ENCODE measurements at places on chromosomes 2 and 18.

GRCh38 chr2:62801814-62802523 lies 96.5 kb downstream of the EHBP1 start:
- peak; percentile 6 for DNase-seq

DNA sequence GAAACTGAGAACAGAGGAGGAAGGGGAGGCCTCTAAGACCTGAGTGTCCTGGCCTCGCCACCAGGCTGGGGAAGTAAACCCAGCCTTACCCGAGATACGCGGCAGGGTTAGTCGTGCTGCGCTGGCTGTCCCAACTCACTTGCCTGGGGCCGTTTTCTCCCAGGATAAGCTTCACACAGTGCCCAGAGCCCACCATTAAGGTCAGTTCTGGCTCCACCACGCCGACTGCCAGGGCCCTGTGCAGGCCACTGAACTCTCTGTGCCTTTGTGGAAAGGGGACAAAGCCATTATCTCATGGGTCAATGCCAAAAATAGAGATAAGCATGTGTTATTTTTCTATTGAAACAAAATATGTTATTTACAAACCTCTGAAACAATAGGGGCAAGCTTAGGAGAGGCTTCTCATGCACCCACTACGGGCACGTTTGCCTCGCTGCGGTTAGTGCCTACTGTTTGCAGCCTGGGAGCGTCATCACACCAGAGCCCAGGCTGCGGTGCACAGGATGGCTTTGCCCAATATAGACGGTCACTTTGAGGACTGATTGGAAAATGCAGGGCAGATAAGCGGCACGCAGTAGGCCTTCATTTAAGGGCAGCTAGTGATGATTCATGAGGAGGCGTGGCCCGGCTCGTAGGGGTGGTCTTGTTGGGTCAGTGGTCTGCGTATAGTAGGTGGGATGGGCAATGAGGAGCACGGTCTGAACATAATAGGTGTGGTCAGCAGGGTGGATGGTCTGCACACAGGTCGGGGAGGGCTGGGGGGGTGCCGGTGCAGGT lies 242.1 kb downstream of the GLI2 start:
- DNase-seq, result no peak

- DNase-seq, result peak; percentile 0
These were observed 120.3 kb upstream of the UXS1 start for GRCh38 chr2:106314444-106314843.

GRCh38 chr2:1648241-1649102 lies 95.8 kb downstream of the PXDN start:
- DNase-seq, result no peak

DNA sequence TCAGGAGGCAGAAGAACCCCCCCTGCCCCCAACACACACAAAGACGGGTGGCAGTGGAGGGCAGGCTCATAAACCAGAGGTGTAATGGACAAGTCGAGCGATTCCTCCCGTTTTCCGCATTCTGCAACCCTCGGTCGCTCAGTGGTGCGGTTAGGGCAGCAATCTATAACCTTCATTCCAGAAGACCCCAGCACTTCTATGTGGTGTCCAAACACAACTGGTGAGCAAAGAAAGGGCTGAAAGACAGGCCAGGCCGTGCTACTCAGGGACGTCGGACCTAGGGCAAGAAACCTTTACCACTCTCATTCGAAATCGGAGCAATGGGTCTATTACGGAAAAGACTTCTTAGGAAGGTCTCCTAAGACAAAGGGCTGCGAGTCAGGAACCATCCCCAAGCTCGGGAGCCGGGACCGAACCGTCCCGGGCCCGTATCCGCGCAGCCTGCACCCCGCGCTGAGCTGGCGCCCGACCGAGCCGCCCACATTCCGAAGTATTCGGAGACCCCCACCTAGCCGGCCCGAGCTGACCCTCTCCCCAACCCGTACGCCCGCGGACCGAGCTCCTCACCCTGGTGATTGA lies 568 bp downstream of the ARL5A start:
- no peak for DNase-seq

DNA sequence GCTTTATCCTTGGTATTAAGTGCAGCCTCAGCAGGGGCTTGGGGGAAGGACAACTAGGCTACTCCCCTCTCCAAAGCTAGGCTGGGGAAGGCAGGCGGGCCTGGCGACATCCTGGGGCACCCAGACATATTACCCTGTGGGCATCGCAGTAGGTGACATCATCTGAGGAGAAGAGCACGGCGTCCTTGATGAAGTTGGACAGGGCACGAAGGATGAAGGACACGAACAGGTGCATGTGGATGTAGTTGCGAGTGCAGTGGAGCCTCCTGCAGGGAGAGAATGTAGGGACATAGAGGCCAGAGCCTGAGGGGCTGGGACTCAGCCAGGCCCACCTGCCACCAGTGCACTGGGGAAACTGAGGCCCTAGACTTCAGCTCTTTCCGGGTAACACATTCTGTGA lies 32.3 kb downstream of the TMEM37 start:
- no peak for DNase-seq

GRCh38 chr18:63860531-63860930 lies 27.0 kb upstream of the SERPINB2 start:
- DNase-seq, result no peak

- DNase-seq, result no peak
These were observed 17.2 kb downstream of the TNP1 start for GRCh38 chr2:216842636-216843035.

DNA sequence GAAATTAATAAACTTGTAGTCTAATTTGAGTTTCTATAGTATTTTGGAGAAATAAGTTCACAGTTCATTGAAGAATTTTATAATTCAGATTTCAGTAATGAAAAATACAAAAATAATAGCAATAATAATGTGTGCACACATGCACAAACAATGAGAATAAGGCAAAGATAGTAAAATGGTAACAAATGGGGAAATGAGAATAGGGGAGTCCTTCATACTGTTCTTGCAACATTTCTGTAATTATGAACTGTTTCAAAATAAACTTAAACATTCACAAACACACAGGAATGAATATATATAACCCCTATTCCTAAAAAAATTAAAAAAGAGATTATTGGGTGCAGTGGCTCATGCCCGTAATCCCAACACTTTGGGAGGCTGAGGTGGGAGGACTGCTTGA lies 63.9 kb downstream of the SPRED2 start:
- no peak for DNase-seq

GRCh38 chr18:62187543-62188510 lies 772 bp downstream of the RELCH start:
- DNase-seq, result peak; percentile 9

GRCh38 chr2:117359266-117359914 lies 455.1 kb upstream of the DDX18 start:
- no peak for DNase-seq

DNA sequence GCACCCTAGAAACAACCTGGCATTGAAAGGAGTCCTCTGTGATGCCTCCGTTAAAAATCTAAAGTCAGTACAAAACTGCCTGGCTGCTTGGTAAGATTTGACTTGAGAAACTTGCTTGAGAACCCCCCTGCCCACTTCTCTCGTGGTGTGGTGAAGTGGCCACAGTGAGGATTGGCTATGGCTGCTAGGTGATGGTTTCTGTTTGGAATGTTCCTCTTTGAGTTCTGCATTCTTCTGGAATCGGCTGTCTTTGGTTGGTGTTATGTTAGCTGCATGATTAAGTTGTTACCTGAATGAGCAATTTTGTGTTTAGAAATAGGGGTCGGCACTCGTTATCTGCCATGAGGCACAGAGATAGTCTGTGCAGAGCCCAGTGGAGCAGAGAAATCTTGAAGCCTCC lies 21.7 kb upstream of the SAG start:
- no peak for DNase-seq

- DNase-seq, result no peak
These were observed 662.9 kb downstream of the ZEB2 start for GRCh38 chr2:143856978-143857377.

DNA sequence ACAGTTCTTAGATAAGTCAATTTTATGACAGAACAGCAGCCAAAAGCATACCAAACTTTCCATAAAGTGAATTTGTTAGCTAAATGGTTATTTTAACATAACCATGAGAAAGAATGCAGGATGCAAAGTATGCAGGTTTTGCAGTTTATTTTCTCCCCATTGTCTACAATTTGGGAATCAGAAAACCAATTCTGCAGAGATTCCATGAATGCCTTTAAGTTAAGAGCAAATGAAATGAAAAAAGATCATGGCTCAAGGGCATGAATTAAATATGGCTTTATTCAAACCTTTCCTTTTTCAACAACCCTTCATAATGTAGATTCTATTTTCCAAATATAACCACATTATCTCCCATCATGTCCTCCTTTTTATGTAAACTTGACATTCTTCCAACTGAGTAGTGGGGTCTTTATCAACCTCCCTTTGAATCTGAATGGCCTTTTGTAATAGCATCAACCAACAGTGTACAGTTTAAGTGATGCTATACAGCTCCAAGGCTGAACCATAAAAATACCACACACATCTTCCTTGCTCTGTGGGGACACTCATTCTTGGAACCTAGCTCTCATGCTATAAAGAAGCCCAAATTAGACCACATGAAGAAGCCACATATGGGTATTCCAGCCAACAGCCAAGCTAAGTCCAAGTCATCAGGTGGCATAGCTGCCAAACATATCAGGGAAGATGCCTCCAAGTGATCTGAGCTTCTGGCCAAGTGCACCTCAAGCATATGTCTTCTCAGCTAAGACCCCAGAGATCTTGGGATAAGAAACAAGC lies 49.8 kb downstream of the PIAS2 start:
- no peak for DNase-seq

DNA sequence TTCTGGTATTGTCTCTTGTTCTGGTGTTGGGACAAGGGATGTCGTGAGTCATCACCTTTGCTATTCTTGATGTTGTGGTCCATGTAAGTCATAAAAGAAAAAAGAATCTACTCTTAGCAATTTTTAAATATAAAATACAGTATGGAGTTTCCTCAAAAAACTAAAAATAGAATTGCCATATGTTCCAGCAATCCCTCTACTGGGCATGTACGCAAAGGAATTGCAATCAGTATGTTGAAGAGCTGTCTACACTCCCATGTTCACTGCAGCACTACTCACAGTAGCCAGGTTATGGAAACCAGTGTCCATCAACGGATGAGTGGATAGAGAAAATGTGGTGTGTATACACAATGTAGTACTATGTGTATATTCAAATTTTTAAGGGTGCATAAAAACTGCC lies 10.9 kb upstream of the GNAL start:
- no peak for DNase-seq

DNA sequence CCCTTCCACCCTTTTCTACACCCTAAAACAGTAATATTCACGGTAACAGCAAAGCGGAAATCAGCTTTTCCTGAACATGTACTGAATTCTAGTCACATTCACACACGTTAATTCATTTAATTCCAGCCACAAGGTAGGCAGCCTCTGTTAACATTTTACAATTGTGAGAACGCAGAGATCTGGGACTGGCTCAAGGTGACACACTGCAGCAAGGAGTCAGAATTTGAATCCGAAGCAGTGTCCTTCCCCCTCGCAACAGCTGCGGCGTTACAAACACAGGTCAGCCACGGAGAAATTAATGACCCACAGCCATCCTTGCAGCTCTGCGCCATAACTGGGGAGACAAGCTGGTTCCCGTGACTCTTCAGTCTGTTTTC lies 818 bp upstream of the SLC20A1 start:
- no peak for DNase-seq

Measured in CD4-positive, alpha-beta T cell treated with Interleukin-1 beta for 1 hour (primary cell).